ENCODE measurements at places on chromosomes 5 and 9.

- DNase-seq: no peak
Observed at GRCh38 chr9:3773362-3774060, 247.7 kb upstream of the RFX3 start.

- no peak for DNase-seq
Observed at GRCh38 chr9:105510024-105510423, 47.9 kb upstream of the FKTN start.

- DNase-seq: no peak
Observed at GRCh38 chr5:14902826-14903560, 31.4 kb upstream of the ANKH start.

GRCh38 chr9:76545191-76545590 is 86.2 kb downstream of the GCNT1 start:
- no peak for DNase-seq

- DNase-seq: no peak
Observed at GRCh38 chr5:167392240-167392639, 899.2 kb upstream of the WWC1 start.

- DNase-seq: no peak
Observed at GRCh38 chr9:109974143-109974917, 194.3 kb downstream of the PALM2AKAP2 start.

DNA sequence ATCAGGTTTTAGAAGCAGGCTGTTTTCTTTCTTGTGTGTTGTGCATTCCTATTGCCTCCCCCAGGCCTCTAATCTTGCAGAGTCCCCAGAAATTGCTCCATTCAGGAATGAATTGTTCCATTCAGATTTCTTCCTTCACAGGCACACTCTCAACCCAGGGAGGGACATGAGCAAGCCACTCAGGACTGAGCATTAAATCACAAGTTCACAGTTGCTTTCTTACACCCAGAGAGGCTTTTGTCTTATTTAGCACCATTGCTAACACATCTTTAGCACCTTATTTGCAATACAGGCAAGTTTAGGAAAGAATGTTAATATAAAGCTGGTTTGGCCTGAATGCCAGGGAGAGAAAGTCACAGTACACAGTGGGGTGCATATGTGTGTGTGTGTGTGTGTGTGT is 221.4 kb downstream of the RAB3C start:
- DNase-seq: no peak
